ENCODE measurements at places on chromosomes 3 and 15.

DNA sequence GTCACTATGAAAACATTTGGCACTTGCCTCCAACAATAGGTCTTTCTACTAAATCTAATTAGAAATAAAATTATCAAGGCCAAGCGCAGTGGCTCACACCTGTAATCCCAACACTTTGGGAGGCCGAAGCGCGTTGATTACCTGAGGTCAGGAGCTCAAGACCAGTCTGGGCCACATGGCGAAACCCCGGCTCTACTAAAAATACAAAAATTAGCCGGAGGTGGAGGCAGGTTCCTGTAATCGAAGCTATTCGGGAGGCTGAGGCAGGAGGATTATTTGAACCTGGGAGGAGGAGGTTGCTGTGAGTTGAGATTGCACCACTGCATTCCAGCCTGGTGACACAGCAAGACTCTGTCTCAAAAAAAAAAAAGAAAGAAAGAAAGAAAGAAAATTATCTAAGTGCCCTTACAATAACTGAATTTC, 1.6 kb upstream of the PLD1 start:
- no peak for DNase-seq

GRCh38 chr3:97699889-97700288, 64.7 kb upstream of the ARL6 start:
- DNase-seq: no peak

DNA sequence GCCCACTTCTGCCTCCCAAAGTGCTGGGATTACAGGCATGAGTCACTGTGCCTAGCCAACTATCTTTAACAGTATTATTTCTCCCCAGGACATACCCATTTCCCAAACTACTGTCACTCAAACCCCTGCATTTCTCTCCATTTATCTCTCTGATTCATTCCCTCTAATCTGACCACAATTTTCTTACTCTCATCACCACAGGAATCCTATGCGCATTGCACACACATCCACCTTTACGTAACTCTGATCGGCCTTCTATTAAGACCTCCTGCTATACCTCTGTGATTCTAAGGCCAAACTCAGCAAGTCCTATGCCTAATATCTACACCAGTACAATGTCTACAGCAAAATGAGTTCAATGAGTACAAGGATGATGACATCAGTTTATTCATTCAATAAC, 235.0 kb downstream of the ULK4 start:
- no peak for DNase-seq

DNA sequence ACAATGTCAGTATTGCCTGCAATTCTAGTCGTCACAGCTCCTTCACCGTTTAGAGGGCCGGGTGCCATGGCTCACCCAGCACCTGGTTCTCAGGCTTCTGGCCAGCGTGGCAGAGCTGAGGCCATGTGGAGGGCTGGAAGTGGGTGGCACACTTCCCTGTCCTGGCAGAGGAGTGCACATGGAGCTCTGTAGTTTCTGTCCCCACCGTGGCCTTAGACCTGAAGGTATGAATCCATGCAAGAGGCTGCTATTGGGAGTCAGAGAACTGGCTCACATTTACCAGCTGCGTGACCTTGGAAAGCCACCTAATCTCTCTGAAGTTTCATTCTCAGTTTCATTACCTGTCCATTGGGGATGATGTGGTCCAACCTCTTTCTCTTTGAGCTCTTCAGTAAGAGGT, 22.2 kb downstream of the EPHB1 start:
- DNase-seq: no peak

GRCh38 chr3:177817751-177818150, 620.5 kb upstream of the TBL1XR1 start:
- DNase-seq: no peak

- DNase-seq: no peak
Observed at GRCh38 chr3:184651904-184652303, 60.0 kb downstream of the MAGEF1 start.

- DNase-seq: peak; percentile 57
Observed at GRCh38 chr3:184155644-184156521, 706 bp downstream of the DVL3 start.

DNA sequence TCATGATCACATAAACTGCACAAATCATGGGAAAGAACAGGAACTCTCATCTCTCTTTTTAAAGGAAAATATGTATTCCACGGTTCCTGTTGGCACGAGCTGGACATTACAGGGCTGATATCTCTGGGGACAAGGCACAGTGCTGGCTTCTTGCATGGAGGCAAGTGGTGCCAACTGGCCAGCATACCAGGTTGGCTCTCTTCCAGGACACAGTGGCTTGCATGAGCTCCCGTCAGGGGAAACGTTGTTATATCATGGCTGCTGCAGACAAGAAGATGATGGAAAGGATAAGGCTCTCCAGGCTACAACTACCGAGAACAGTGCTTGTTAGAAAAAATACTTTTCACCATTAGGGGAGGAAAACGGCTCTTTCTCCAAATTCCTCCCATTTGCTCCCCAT, 283.9 kb downstream of the RORA start:
- DNase-seq: peak; percentile 18

GRCh38 chr3:196712514-196713413, 587 bp downstream of the PIGX start:
- DNase-seq: peak; percentile 21

GRCh38 chr3:128697341-128697740, 28.6 kb upstream of the RAB7A start:
- no peak for DNase-seq

DNA sequence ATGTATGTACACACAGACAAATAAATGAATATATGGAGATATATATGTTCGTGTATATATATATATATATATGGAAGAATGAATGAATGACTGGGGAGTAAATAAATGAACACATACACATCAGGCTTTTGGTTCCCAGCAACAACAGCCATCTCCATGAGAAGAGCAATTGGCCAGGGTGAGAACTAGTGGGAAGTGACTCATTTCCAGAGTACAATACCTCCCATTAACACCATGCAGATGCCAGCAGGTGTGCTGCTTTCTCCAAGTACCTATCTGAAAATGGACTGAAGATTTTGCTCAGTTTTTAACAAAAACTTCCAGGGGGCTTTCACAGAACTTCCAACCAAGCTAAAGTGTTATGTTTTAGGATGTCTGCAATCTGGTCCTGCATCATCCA, 179.8 kb upstream of the SLC2A2 start:
- DNase-seq: no peak

DNA sequence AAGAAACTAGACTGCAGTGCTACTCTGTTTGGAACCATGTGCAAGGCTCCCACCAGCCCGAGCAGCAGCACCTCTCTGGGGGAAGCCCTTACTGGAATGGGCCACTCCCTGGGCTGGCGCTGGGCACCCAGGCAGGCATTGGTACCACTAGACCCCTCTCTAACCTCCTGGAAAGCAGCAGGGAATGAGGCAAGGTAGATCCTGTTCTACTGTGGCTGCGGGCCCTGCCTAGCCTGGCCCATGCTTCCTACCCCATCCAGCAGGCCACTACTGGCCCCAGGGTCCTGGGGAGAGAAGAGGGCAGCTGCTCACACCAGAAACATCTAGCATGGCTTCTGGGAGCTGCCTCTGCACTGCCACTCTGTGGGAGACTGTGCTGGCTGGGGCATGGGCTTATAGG, 44.8 kb downstream of the MESD start:
- no peak for DNase-seq

GRCh38 chr3:126152901-126153694, 27.3 kb downstream of the ALDH1L1 start:
- no peak for DNase-seq

GRCh38 chr3:163878396-163878795, 1199.9 kb downstream of the SI start:
- DNase-seq: no peak

GRCh38 chr3:27596921-27597320, 112.7 kb upstream of the SLC4A7 start:
- DNase-seq: no peak

DNA sequence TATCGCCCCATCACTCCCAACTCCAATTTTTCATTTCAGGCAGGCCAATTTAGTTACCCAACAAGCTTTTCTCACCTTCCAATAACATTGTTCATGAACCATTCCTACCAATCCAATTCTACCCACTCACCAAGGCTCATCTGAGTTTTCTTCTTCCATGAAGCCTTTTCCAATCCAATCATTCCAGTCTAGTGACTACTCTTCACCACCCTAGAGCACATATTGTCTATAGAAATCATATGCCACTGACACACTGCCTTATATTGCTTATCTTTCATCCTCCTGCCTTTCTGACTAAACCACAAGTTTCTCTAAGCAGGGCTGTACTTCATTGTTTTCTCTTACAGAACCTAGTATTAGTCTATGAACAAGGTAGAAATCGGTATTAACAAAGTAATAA, 11.4 kb downstream of the CCDC14 start:
- DNase-seq: no peak

- no peak for DNase-seq
Observed at GRCh38 chr15:90497912-90498311, 31.8 kb upstream of the CRTC3 start.

GRCh38 chr15:74785194-74786032, 3.5 kb downstream of the CSK start:
- DNase-seq: no peak

GRCh38 chr3:87461036-87461435, 184.7 kb upstream of the POU1F1 start:
- DNase-seq: no peak

DNA sequence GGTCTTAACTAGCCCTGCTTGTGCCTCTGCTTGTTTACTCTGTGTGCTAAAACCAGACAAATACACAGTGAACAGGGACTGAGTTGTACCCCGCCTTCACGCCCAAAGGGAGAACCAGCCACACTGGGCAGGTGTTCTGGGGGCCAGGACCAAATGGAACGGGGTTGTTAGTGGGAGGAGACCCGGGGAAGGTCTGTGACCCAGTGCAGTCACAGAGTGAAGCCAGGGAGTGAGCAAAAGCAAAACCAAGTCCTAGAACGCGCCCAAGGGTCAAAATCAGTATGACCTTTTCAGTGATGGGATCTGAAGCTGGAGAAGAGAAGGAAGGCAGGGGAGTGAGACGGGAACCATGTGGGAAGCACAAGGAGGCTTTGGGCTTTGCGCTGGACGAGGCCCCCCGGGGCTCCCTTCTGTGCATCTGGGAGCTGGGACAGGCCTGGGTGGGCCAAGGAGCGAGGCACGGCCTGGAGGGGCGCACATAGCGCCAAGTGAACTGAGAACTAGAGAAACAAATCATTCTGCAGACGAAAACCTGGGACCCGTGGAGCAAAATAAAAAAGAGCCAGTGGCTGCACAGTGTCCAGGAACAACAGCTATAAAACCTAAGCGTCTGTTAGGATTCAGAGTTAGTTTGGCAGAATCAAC, 78.3 kb upstream of the ALDH1A3 start:
- no peak for DNase-seq

DNA sequence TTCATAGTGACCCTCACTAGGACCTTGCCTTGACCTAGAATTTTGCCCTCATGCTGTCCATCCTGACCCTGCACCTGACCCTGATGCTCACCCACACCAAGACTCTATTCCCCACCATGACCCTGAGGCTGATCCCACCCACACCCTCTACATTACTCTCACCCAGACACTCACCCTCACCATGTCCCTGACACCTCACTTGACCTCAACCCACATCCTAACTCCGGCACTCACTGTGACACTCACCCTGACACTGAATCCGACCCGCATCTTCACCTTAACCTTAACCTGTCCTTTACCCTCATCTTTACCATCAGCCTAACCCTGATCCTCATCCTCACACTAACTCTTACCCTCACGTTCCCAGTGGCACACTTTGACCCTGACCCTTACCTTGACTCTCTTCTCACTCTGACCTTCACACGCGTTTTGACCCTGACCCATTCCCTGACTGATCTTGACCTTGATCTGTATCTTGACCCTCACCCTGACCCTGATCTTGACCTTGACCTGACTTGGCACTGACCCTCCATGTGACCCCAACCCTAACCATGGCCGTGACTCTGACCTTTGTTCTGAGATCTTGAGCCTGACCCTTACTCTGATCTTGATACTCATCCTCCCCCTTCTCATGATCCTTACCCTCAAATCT, 22.2 kb upstream of the SLC25A26 start:
- no peak for DNase-seq

DNA sequence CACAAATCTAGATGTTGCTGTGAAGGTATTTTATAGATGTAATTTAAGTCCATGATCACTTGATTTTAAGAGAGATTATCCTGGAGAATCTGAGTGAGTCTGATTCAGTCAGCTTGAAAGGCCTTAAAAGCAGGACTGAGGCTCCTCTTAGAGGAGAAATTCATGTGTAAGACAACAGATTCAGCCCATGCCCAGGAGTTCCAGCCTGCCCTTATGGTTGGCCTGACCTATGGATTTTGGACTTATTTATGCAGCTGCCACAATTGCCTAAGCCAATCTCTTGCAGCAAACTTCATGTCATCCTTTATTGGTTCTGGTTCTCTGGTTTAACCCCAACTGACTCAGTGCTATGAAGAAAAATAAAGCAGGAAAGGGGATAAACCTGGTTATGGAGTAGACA, 296.5 kb upstream of the RASGRP1 start:
- DNase-seq: no peak

GRCh38 chr15:78291052-78291451, 8.4 kb downstream of the SKIC8 start:
- DNase-seq: no peak

- no peak for DNase-seq
Observed at GRCh38 chr3:13569201-13569600, 20.3 kb downstream of the FBLN2 start.

GRCh38 chr3:167777356-167777755, 41.8 kb downstream of the SERPINI1 start:
- DNase-seq: no peak
